ENCODE measurements at places on chromosomes 1 and 21.

DNA sequence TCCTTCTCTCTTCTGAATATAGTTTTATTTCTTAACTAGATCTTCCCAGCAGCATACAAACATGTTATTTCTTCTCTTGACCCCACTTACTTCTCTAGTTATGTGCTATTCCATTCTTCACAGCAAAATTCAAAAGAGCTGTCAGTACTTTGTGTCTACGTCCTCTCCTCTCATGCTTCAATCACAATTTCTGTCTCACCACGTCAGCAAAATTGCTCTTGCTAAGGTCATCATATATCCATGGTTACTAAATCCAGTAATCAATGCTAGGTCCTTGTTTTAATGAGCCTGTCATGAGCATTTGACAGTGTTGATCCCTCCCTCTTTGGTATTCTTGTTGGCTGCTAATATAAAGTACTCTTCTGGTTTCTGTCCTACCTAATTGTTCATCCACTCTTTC, 214.2 kb downstream of the DENND1B start:
- DNase-seq = no peak

- DNase-seq = no peak
Observed at GRCh38 chr1:13584876-13585611, 1.4 kb downstream of the PDPN start.

GRCh38 chr1:93716941-93717368, 35.3 kb upstream of the BCAR3 start:
- DNase-seq = peak; percentile 54

GRCh38 chr1:56816264-56816663, 2.9 kb downstream of the FYB2 start:
- no peak for DNase-seq

All from H54 (cell line).